Globus pallidus (tissue), 1 donor: ENCODE measurements at places on chromosomes 11 and 22.

DNA sequence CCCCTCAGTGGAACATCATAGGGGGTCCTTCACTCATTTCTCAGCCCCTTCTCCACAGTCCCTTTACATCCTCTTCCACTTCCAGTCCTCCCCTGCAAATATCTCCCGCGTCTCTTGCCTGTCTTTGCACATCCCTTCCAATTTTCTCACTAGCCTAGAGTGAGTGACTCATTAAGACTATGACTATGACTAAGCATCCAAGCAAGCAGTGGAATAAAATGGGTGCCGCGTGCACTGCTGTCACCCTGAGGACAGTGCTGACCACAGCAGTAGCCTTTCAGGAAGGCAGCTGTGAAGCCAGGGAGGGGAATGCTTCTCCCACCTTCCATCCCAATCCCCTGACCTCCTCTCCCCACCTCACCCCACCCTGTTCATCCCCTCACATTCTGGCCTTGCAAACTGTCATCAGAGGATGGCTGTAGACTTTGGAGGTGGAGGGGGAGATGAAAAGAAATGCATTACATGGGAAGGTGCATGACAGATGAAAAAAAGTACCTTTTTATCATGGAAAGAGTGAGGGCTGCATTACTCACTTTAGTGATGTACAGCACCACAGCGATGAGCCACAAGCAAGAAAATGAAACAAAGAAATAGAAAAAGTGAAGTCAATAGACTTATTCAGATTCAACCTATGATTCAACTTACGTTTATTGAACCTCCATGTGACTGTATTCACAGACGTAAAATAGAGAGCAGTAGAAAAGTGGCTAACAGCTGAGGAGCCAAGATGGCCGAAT is 948.2 kb downstream of the NTM start:
- DNase-seq: no peak

DNA sequence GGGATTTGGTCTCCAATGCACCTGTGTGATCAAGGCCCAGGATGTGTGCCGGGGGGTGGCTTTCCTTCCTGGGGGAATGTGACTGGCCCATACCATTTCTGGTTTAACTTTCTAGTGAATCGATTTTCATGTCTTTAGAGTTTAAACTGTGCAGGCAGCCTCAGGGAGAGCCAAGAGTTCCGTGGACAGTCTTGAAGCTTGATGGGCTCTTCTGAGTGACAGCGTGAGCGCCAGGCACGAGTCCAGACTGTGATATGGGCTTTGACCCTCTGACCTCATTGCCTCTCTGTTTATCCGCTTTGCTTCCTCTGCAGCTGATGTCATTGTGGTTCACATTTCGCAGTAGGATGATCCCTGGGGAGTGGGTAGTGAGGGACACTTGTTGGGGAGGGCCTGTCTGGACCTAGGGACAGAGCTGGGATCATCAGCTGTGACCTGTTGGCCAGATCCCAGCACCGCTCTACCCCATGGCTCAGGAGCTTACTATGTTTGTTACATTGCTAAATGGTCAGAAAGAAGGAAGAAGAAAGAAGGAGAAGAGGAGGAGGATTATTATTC is 80.6 kb upstream of the CLDN5 start:
- DNase-seq: no peak

- no peak for DNase-seq
These were observed 61.9 kb downstream of the C11orf58 start for GRCh38 chr11:16800382-16800781.

DNA sequence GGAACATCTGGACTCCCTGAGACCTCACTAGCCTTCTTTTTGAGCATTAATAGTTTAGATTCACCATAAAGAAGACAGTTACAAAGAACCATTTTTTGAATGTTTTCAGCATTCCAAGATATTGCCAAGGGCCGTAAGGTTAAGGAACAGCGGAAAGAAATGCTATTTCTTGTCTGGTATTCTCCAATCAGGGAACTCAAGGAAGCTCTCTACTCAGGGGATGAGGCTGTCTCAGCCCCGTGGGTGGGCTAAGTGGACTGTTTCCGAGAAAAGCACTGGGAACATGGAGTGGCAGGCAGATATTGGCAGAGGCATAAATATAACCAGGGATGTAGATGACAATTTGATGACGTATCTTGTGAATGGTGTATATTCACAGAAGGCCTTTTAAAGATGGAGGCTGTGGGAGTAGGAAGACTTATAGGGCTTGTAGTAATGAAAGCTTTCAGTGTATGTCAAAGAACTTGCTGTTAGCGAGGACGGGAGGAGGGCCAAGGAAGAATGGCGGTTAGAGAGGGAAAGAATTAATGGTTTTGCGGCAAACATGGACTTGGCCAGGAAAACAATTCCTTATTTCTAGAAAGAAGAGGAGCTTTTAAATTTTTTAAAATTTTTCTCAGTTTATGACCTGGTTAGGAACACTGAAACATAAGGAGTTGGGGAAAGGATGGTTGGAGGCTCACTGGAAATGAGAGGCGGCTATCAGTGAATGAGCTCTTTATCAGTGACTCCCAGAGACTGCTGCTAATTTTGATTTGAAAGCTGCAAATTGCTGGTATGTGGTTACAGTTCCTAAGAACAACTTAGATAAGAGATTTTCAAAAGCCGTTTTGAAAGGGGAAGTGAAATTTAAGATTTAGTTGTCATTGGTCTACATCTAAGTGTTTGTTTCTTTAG is 64.6 kb downstream of the ST3GAL4 start:
- peak; percentile 58 for DNase-seq

DNA sequence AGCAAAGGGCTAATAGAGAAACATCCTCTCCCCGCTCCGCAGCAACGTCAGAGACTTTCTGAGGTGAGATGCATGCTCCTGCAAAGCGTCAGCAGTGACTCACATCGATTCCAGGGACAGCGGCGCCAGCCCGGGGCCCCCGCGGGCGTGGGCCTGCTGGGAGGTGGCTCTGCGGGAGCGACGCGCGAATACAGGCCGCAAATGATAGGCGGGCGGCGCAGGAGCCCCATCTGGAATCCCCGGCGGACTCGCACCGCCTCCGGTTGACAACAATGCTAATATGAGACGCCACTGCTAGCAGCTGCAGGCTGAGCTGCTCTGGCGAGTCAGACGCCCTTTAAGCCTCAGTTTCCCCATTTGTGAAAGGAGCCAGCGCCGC is 557 bp downstream of the RANGAP1 start:
- peak; percentile 42 for DNase-seq

DNA sequence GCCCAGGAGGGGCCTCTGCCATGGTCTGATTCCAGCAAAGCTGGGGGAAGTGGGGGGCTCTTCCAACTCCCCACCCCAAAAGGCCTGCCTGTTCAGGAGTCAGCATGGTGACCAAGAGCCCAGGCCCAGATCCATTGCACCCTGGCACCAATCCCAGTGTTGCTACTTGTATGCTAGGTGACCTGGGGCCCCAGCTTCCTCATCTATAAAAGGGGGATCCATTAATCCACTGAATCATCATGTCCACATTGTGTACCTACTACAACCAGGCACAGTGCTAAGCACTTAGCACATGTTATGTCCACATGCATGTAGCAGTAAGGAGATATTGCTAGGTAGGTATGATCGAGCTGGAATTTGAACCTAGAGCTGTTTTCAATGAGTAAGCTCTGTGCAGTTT is 2.0 kb downstream of the SYT12 start:
- DNase-seq: no peak

DNA sequence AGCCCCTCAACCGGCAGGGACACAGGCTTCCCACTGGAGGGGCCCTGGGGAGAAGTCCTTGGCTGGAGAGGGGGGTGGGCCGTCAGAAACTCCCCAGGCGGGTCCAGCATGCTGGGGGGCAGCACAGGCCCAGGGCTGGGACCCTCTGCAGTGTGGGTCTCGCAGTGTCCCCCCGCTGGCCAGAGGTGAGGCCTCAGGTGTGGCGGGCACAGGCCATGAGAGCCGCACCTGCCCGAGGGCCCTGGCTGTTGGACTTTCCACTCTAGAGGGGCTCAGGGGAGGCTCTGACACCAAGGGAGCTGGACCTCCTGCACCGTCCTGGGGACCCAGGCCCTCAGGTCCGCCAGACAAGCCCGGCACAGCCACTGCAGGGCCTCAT is 10.7 kb upstream of the PIM3 start:
- no peak for DNase-seq

GRCh38 chr11:66412110-66412509 is 8.7 kb upstream of the NPAS4 start:
- DNase-seq: no peak

GRCh38 chr11:29452146-29452545 is 564.7 kb downstream of the KCNA4 start:
- no peak for DNase-seq

GRCh38 chr11:126707498-126707897 is 293.1 kb downstream of the KIRREL3 start:
- no peak for DNase-seq

DNA sequence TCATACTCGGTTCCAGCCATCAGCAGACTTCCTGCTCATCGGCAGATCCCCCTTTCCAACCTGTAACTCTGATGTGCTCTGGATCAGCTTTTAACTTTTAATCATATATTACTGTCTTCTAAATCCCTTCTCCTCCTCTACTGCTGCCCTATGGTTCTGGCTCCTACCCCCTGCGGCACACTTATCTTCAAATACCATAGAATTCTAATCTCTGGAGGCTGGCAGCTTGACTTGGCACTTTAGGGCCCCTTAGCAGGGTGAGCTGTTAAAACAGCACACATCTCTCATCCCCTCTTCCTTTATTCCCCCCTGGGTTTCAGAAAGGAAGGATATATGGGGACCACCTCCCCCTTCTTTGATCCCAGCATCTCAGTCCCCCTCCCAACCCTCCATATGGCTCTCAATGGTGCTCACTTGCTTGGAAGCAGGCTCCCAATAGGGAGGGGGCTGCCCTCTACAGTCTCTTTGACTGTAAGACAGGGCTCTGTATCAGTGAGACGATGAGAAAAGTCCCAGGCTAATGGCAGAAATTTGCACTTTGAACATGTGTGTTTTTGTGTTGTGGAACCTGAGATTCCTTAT is 4.4 kb upstream of the CNTF start:
- DNase-seq: peak; percentile 53

DNA sequence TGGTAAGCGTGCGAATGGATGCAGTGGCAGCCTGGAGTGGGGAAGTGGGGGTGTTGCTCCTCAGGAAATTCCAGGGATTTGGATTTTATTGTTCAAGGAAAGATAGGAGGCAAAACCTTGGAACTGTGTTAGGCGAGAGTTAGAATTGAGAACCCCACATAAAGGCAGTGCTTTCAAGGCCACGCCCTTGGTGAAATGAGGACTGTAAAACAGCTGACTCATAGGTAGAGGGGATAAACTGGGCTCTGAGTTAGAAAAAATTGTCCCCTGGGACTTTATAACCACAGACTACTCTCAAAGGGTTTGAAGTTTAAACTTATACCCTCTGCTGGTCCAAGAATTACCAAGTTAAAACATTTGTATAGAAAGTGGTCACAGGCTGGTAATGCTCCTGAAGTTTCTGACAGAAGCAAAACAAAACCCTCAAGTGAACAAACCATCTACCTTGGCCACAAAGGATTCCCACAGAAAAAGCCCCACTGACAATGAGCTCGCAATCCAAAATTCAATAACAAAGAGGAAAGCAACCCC is 250.3 kb upstream of the TBCEL start:
- no peak for DNase-seq

GRCh38 chr11:88208745-88209144 is 33.5 kb upstream of the RAB38 start:
- DNase-seq: peak; percentile 2

- DNase-seq: no peak
These were observed 18.9 kb downstream of the MRGPRG start for GRCh38 chr11:3199537-3200295.

DNA sequence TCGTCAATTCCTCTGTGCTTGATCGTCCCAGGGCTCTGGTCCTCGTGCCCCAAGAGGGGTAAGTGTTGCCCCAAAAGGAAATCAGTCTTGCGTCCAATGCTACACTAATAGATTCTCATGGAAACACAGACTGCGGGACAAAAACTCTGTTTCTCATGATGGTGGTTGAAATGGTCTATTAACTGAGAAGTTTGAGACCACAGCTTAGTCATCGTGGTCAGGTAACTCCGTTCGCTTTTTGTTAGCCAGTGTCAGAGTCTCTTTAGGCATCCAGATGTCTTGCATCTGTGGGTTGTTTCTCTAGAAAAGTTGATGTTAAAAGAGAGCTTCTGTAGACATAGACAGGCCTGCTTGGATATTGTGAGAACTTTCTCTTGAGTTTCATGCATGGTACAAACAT is 104.6 kb upstream of the SORL1-AS1 start:
- DNase-seq: no peak

- no peak for DNase-seq
These were observed 501.3 kb upstream of the TENM4 start for GRCh38 chr11:79942090-79942489.

DNA sequence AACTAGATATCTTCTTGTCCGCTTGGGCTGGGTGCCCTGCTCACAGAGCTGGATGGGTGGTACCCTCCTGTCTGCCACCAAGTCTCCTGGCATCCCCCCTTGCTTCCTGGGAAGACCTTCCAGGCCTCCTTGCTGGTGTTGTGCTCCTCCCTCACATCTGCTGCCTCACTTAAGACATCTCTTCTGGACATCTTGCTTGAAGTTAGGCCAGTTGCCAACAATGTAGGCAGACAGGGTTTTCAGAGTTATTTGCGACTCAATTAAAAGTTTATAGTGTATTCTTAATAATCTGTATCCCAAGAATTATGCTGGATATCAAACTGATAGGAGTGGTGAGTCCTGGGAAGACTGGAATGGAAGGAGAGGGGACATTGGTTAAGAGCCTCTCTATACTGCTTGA is 64.0 kb upstream of the TNRC6B start:
- DNase-seq: no peak

GRCh38 chr11:116686866-116687265 is 85.9 kb downstream of the BUD13 start:
- no peak for DNase-seq

DNA sequence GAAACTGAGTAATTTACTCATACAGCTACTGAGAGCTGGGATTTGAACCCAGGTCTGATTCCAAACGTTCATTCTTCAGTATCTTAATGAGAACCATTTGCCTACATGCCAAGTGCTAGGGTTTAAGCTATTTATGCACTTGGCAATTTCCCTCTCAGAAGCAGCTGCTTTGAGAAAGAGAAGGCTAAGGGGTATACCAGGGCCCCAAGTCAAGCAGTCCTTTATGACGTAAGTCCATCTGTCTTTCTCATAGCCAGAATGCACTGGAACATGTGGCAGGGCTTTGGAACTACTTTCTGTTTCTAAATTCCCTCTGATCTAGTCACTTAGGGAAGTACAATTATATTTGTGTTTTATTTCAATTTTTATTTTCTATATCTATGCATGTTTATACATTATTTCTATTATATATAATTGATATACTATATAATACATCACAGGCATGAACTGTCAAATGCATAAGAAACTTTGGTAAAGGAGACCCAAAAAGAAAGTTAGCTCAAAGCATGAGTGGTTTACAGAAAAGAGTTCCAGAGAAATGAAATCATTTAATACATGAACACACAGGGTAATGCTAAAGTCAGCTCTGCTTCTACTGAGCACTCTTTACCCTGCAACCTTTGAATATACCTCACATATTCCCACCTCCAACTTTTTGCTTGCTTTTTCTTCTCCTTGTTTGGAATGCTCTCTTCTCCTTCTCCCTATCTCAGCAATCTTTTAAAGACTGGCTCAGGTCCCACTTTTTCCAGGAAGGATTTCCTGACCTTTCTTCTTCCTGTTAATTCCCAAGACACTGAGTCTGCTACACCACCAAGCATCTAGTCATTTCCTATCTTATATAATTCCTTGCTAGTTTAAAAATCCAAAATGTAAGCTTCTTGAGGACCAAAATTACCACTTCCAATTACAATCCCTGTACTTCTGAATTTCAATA is 80.5 kb upstream of the GDPD4 start:
- no peak for DNase-seq
